ENCODE measurements at places on chromosomes 16 and 17. TPM values are rescaled to one million over a fixed set of nuclear protein-coding genes. Genes with fewer than 3 reads are reported as not detected.

Gene ASPA
- not detected for total RNA-seq

Gene SP6
- 0.10 TPM for total RNA-seq

Gene CEP295NL
- total RNA-seq, result 0.07 TPM

Gene KRT20
- not detected for total RNA-seq

Gene NHLRC4
- 1.1 TPM for total RNA-seq

Gene CDC27
- total RNA-seq, result 45.9 TPM

DNA sequence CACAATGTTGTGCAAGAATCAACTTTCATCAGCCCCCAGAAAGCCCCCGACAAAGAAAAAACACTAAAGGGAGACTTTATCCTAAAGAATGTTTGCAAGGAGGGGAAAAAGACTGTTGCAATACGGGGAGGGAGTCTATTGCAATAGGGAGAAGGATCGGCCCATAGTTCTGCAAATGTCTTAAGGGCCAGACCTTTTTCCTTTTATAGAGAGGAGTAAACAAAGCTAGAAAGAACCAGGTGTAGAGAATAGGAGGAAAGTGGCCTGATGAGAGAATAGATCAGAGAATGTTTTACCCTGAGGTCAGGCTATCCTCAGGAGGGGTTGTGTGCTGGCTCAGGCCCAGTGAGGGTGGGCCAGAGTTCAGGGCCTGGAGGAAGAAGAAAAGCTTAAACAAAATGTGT lies 8.7 kb upstream of the CAVIN1 start:
- DNase-seq, result no peak

GRCh38 chr17:42784409-42784808 lies 4.0 kb downstream of the WNK4 start:
- DNase-seq, result no peak

DNA sequence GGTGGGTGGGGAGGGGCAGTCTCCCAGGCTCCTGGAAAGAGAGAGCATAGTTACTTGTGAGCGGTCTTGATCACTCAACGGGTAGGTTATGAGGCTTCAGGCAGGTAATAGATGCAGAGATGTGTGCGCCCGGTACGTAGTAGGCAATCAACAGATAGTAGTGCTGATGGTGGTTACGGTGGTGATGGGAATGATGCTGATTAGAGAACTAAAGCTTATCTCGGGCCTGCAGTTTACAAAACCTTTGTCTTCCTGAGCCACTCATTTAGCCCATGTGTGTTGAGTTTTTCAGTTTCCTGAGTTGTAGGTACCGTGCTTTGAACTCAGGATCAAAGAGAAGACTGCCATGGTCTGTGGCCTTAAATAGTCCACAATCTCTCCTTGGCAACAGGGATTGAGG lies 401.0 kb downstream of the SNX29 start:
- DNase-seq, result no peak

DNA sequence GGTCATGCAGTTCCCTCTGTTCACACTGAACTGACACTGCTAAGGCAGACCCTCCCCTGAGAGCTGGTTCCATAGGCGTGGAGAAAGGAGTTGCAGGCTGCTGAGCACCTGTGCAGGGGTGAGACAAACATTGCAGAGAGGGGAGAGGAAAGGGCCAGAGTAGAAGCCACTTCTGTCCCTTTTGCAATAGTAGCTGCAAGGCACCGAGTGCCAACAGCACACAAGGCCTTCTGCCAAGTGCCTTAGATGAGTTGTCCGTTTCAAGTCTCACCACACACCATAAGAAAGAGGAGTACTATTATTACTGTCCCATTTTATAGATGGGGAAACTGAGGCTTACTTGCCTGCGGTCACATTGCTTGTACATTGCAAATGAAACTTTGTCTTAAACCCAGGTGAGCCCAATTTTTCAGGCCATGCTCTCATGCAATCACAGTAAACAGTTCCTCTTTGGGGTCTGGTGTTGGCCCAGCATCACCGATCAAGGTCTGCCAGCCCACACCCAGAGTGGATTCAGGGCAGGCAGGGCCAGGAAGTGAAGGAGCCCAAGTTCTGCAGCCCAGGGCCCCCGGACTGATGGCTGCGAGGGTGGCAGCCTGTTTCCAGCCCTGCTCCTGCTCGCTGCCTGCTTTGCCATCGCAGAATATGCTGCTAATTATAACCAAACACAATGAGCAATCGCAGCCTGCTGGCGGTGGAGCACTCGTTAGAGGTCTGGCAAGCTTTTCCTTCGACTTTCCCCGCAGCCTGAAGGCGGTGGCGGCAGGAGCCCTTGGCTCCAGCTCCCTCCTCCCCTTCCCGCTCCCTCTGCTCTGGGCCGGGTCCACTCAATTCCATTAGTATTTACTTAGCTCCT lies 36.8 kb upstream of the DYNLL2 start:
- DNase-seq, result peak; percentile 73

GRCh38 chr17:5069724-5070123 lies 8.5 kb upstream of the ZFP3 start:
- no peak for DNase-seq

DNA sequence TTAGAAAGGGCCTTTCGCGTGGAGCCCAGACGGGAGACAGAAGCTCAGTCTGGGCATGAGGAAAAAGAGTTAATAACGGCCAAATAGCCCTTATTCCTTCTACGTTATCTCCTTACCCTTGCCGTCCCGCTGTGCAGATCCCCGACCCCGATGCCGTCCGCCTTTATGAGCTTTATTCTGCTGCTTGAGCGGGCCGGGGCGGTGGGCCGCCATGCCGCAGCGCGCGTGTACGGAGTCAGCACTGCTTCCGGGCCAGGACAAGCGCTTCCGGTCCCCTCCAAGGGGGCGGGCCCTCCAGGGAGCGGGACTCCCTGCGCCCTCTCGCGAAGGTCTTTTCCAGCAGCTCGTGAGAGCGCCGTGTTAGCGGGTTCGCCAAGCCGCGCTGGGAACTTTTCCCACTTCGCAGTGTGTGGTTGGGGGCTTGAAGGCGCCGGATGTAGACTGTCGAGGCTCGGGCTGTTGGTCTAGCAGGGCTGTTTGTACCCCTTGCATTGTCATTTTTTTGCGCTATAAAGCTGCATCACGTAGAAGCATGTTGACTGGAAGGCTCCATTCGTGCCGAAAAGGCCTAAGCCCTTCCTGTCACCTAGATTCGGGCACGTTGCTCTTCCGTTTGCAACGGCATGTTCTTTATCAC lies at the start of gene TSR1:
Gene TSR1 (minus strand): TSS at position 243 of the 637 bp plus-strand sequence. CDS start 30 bp downstream, at position 213.
- peak; percentile 98 for DNase-seq

GRCh38 chr17:70969521-70970034 lies 800.2 kb downstream of the KCNJ2 start:
- no peak for DNase-seq

DNA sequence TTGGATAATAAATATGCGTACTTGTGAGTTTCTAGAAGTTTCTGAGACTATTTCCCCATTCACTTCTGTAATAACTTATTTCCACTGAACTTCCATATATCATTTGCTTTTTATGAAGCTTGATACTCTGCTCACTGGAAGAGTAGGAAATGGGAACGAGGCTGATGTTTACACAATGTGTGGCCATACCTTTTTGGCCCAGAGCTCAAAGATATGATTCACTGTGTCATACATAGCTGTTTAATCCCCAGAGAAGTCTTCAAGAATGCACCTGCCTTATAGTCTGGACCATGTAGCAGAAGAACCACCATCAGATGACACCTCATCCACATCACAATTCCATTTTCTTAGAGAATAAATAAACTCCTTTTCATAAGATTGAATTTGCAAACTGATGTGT lies 40.3 kb upstream of the TEKT3 start:
- DNase-seq, result no peak

DNA sequence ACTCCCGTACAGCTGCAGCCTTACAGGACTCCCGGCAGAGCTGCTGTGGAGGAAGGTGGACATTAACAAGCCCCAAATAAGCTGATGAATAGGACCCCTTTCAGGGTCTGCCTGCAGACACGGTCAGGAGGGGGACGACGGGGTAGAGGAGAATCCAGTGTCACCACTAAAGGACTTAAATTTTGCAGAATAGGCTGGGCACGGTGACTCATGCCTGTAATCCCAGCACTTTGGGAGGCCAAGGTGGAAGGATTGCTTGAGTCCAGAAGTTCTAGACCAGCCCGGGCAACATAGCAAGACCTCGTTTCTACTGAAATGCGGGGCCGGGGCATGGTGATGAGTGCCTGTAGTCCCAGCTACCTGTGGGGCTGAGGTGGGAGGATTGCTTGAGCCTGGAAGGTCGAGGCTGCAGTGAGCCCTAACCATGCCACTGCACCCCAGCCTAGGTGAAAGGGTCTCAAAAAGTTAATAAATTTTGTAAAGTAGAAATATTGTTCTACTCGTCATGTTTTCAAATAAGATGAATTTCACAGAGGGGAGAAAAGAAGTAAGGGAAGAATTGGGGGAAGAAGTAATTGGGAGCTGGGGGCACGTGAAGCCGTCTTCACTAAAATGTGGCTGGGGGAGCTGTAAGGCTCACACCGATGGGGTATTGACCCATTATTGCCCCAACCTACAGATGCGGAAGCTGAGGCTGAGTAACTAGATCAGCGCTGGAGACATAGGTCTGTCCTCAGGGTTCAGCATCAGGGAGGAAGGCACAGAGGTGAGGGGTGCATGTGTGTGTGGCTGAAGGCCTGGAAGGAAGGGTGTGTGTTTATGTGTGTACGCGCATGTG lies 4.7 kb downstream of the LITAFD start:
- no peak for DNase-seq

- peak; percentile 90 for DNase-seq
Observed at GRCh38 chr17:29567554-29568330, 759 bp upstream of the TP53I13 start.

DNA sequence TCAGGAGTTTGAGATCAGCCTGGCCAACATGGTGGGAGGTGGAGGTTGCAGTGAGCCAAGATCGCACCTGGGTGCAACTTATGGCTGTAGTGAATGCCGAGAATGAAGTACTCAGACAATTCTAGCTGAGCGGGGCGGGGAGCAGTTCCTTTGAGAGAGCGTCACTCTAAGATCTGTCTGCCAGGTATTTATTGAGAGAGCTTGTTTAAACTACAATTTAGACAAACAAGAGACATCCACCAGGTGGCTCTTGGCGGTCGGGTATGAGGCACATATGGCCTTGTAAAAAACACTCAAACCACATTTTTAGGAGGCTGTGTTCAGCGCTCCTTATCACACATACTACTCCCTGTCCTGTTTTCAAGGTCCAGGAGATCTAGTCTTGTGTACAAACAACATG lies 40.6 kb upstream of the CDH1 start:
- DNase-seq, result no peak

- no peak for DNase-seq
Observed at GRCh38 chr17:1519678-1520077, 3.3 kb upstream of the INPP5K start.

DNA sequence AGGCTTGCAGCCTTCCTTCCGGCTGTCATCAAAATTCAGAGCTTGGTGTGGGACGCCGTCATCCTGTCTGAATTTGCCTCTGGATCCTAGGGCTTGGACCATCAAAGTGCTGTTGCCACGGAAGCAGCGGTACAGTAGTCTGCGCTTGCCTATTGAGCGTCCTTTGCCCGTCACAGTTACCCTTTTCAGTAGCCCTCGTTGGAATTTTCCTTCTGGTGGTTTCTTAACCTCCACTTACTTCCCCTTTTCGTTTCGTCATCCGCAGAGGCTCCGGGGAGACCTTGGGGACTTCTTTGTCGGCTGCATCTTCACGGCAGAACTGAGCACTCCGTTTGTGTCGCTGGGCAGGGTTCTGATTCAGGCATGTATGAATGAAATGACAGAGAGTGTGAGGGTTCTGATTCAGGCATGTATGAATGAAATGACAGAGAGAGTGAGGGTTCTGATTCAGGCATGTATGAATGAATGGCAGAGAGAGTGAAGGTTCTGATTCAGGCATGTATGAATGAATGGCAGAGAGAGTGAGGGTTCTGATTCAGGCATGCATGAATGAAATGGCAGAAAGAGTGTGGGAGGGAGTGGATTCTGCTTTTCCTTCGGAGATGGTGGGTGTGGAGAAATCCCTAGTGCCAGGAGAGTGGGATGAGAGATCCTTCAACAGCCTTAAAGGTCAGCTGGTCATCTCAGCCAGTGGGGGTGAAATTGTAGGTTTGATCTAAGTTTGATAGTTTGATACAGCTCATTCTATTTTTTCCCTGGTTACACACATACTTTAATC lies 8.0 kb downstream of the TLCD3A start:
- DNase-seq, result peak; percentile 2

GRCh38 chr17:80291691-80292487 lies 31.2 kb downstream of the RNF213 start:
- no peak for DNase-seq

Measured in H7 (cell line).